ENCODE measurements at places on chromosomes 6 and 20.

GRCh38 chr6:26152226-26153101, 65.2 kb downstream of the HFE start:
- no peak for DNase-seq

DNA sequence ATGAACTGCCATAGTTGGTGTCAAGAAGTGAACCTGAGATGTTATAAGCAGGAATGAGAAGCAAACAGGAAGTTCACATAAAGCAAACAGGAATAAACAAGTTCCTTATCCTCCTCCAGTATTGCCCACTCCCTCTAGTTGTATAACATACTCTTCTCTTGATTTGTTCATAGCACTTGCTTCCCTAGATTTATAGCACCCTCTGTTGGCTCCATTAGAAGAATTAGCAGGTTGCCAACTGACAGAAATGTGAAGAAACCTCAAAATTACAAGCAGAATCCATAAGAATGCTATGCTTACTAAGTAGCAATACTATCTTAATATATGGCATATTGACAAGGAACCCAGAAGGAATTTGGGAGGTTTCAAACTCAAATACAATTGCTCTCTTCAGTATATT, 195.4 kb downstream of the TBX18 start:
- DNase-seq, result no peak

DNA sequence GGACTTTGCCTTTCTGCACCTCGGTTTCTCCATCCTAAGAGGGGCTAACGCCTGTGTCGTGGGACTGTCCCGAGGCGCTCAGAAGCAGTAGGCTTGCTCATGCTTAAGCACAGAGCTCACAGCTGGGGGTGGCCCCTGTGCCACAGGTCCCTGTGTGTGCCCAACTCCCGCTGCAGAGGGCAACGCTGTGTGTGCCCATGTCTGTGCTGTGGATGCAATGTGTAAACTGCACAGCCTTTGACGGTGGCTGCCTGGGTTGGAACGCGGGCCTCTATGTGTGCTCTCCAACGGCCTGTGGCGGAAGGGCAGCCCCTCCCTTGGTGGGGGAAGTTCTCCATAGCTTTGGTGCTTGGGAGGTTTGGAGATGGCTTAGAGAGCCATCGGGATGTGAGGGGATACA, 10.7 kb upstream of the GATA5 start:
- no peak for DNase-seq

GRCh38 chr20:39112178-39112743, 150.1 kb downstream of the DHX35 start:
- DNase-seq, result peak; percentile 5

DNA sequence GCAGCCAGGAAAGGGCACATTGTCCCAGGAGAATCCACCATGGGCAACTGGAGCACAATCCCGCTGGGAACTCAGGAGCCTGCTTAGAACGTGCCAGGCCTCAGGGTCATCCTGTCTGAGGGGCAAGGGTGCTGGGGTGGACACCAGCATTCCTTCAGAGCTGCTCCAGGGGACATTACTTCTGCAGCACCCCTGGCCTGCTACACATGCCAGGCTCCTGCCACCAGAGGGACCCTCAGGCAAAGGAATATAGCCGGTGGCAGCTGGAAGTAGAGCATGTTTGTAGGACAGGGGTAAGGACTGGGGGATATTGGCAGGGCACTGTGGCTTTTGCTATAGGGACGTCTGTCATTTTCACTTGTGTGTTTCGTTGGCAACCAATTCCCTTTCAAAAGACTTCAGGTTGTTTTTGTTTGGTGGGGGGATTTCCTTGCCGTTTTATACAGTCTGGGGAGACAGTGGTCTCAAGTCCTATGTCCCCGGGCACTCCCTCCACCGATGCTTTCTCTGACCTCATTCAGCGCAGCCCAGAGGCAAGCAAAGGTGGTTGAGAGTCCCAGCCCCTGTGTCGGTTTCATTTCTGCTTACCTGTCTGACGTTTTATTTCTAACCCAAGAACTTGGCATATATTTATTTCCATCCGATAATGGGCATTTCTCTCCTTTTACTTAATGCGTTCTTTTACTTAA, 130.8 kb downstream of the JPH2 start:
- no peak for DNase-seq
